Fibroblast of skin of back (primary cell): ENCODE measurements at places on chromosomes 2 and 18.

GRCh38 chr2:51291762-51292551, 260.0 kb upstream of the NRXN1 start:
- peak; percentile 20 for DNase-seq

DNA sequence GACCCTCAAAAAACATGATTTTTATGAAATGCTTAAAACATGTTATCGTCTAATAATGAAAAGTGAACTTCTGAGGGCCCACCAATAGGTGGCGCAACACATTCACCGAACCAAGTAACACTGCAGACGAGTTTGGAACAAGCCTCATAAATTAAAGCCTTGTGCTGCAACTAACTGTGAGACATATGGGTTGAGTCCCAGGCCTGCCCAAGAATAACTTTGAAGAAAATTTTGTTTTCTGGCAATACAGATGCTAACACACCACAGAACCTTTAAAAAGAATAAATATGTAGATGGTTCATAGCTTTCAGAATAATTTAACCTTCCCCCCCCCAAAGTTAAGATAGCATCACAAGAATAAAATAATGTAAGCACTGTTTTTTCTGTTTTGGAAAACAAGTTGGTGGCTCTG, 285.9 kb downstream of the RNF144A start:
- peak; percentile 63 for DNase-seq

DNA sequence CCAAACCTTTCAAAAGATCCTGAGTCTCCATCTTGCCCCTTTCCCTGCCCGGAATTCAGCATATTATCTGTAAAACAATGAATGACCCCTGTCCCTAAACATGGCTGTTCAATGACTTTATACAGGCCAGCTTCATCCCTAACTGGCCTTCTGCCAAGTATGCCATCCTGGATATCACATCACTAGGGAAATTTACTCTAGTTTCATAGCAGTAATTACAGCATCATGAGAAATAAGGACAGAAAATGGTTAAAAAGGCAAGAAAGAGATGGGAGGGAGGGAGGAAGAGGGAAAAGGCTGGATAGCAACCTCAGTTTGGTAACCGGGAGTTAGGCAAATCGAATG, 4.4 kb downstream of the MBOAT2 start:
- DNase-seq: no peak

- no peak for DNase-seq
Measured at GRCh38 chr2:58616961-58617360, 375.8 kb upstream of the FANCL start.

- no peak for DNase-seq
Measured at GRCh38 chr2:106759966-106760365, 126.0 kb downstream of the ST6GAL2 start.

DNA sequence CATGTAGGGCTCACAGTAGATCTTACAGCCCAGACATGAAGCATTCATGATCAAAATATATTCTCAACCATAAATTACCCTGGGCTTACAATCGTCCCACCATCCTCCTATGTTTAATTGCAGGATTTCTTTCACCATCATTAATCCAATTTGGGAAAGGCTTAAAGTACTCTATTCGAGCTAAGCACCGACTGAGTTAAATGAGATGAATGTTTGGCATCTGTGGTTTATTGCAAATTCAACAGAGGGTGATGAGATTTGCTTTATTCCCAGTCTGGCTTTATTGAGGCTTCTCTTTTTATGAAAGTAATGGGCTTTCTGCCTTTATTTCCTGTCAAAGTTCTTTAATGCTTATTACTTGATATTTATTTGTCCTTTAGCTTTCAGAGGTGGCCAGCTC, 159.0 kb downstream of the METTL4 start:
- no peak for DNase-seq

- DNase-seq: no peak
Measured at GRCh38 chr2:192357217-192357616, 162.5 kb upstream of the TMEFF2 start.

DNA sequence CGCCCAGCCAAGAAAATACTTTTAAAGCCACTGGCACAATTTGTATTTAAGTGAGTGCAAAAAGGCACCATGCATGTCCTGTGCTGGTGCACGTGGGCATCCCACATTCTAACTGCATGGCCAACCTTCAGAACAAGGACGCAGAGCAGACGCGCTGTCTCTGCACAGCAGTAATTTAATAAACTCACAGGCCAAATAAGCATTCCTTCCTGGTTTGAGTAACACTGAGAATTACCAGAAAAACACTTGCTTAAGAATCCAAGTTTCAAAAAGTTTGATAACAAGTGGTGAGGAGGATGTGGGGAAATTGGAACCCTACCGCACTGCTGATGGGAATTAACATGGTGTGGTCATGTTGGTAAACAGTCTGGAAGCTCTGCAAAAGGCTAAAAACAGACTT, 38.7 kb downstream of the RPL31 start:
- DNase-seq: no peak

GRCh38 chr2:208798698-208799097, 392.1 kb downstream of the PTH2R start:
- no peak for DNase-seq

- DNase-seq: no peak
Measured at GRCh38 chr18:49365346-49365745, 95.1 kb downstream of the DYM start.

- DNase-seq: peak; percentile 91
Measured at GRCh38 chr2:118186110-118186857, 98.0 kb downstream of the INSIG2 start.
